ENCODE measurements at places on chromosomes 3 and 15.

DNA sequence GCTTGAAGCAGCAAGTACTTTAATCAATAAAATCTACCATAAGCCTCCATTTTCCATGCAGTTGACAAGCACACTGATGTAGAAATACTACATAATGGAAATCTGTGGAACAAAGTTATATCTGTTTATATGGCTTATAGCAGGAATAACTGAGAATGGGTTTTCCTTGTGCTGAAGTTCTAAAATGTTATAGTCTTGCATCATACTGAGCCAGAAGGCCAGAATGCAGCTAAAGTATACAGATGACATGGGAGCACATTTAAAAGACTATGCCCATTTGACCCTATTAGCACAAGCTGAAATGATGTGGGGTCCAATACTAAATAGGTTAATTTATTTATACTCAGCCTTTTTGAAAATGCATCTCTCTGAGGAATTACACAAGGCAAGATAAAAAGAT is 25.1 kb downstream of the SLC24A5 start:
- DNase-seq: no peak

- DNase-seq: no peak
Measured at GRCh38 chr3:192005989-192006388, 545.0 kb downstream of the PYDC2 start.

DNA sequence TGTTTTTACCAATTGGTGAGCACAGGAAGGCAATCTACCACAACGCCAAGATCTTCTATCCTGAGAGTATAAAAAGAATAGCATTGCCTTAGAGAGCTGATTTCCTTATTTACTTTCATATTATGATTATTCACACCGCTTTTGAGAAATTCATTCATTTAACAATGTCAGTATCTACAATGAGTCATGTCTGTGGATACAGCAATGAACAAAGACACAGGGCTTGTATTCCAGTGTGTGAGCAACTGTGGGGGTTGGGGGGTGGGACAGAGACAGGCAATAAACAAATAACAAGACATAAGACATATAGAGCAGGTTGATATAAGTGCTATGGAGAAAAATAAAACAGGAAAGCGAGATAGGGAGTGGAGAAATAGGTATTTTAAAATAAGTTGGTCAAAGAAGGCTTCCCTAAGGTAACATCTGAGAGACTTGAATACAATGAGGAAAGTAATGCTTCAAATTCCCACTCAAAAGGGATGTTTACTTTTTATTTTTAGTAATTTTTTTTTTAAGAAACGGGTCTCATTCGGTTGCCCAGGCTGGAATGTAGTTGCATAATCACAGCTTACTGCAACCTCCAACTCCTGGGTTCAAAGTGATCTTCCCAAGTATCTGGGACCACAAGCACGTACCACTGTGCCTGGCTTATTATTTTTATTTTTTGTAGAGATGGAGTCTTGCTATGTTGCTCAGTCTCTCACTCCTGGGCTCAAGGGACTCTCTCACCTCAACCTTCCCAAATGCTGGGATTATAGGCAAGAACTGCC is 45.7 kb downstream of the PGBD4 start:
- no peak for DNase-seq

DNA sequence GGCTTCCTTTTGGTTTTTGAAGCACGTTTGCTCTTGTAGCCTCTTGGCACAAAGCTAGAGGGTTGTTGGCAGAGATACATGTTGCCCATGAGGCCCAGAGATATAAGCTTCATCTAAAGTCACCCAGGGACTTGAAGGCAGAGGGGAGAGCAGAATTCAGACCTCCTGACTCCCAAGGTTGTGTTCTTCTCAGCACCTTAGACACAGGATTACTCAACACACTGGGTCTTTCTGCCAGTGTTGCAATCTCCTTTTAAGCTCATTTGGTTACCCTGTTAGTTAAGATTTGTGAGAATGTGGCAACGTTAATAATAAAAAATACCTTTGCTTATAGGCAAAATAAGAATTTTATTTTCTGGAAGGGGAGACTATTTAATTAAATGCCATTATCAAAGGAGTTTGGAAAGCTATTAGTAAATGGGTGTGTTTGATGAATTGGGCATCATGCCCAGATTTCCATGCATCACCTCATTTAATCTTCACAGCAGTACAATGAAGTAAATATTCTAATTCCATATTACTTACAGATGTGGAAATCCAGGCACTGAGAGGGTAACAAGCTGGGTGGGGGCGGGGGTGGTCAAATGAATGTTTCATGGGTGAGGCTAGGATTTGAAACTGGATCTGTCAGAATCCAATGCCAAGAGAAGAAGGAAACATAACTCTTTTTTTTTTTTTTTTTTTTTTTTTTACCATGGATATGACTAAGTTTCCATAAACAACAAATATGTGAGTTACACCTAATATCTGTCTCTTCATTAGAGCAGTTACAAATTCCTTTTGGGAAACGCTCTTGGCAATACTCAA is 183.3 kb downstream of the NR1D2 start:
- DNase-seq: no peak

Data from stimulated activated CD4-positive, alpha-beta T cell treated with anti-CD3 and anti-CD28 coated beads, Interleukin-12 subunit alpha, Interleukin-12 subunit beta, amount 100 ng/mL, for 48 hours (primary cell).